ENCODE measurements at places on chromosomes 1 and 21.
A peak's percentile ranks its signal among the peaks of the same experiment; 100 is the strongest.

GRCh38 chr1:156119503-156120209, 5.1 kb downstream of the LMNA start:
- DNase-seq: peak; percentile 66

DNA sequence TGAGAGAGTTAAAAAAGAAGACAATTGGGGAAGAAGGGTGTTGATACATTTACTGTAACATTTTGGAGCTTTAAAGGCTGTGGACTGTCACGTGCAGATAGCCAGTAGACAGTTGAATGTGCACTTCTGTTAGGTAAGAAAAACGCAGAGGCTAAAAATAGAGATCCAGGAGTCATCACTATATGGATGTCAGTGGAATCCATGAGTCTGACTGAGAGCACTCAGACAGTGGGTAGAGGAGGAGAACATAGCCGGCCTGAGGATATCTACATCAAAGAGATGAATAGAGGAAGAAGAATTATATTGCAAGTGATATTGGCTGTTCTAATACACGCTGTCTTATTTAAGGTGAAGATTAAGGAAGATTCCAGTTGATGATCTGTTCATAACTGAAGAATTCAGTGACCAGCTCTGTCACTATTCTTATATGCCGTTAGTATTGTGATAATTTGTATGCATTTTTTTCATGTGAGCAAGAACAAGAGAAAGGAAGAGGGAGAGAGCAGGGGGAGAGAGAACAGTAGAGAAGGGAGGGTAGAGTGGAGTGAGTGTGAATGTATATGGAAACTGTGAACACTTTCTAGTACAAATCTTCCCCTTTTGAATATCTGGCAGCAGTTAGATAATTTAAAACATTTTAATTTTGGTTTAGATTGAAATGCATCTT, 344.8 kb downstream of the CHRM3 start:
- no peak for DNase-seq

- no peak for DNase-seq
Measured at GRCh38 chr1:203406446-203407045, 55.6 kb upstream of the FMOD start.

GRCh38 chr1:62337706-62338631, 18.7 kb upstream of the KANK4 start:
- DNase-seq: no peak

DNA sequence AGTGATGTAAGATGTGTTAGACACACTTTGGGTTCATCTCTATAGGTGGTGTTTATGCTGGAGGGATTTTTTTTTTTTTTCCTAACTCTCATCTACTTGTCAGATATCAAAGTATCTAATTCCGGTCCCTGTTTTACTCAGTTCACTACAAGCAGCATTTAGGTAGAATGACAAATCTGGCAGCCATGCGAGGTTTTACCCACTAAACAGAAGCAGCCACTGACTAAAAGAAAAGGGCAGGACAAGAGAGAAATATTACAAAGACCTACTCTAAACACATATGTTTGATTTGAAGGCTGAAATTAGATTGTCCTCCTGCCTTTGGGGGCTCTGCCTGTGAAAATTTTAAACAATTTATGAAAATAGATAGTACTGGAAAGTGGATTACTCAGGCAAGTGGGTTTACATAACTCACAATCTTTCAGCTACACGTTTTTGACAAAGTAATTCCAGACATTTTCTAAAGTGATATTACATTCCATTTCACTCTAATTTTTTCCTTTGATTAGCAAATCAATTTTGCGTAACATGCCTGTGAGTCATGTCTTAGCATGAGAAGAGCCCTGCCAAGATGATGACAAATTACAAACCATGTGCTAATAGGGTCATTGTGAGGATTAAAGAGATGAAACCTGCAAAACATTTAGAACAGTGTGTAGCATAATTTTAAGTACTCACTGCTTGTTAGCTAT, 172.6 kb downstream of the PLA2G4A start:
- DNase-seq: no peak

DNA sequence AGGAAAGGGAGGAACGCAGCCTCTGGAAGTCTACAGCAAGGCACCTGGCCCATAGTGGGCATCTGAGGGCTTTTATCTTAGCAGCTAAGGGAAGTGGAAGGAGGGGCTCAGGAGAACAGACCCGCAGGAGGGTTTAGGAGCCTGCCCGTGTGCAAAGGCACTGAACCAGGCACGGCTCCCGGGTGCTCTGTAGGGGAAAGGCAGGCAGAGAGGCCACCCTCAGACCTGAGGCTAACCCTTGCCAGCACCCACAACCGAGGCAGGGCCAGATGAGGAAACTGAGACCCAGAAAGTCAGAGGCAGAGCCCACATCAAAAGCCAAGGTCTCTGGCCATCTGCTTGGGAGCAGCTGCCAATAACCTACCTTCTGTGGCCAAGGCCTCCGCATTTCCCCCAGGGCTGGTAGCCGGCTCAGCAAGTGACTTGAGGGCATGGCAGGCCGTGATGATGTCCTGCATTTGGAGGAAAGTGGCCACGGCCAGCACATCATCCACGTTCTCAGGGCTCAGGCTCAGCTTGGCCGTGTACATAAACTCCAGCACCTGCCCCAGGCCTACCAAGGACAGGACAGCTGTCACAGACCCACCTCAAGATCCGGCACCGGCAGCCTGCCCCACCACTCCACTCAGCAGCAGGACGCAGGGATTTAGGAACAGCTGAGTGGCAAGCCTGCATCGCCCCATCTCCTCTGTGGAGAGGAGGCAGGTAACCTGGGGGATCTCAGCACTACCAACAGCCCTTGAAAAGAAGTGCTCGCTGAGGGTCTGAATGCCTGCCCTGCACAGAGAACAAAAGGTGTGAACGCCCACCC, 29.1 kb downstream of the ZBTB17 start:
- DNase-seq: no peak

- no peak for DNase-seq
Measured at GRCh38 chr21:32347351-32347750, 45.5 kb downstream of the URB1 start.

Data from ACHN (cell line).